H9 (cell line): ENCODE measurements at places on chromosomes 4 and X. TPM values are rescaled to one million over a fixed set of nuclear protein-coding genes. Genes with fewer than 3 reads are reported as not detected.

ZNF711 gene
- 13.5 and 14.9 TPM in 2 replicates for total RNA-seq

NDP gene
- total RNA-seq, result not detected in 2 replicates

DNA sequence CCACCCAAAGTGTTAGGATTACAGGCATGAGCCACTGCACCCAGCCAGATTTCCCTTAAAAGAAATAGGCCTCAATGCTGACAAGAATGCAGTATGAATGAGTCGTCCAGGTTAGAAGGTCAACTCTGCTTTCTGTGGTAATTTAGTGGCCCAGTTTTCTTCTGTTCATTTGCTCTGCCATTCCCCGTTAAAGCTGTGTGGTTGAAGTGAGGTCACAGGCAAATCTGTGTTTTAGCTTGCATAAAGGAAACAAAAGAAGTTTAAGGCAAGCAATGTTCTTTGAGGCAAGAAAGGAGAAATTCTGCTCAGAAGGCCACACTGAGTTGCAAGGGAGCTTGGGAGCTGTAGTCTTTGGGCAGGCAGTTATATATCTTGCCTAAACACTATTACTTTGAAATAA is 176.8 kb downstream of the LARP7 start:
- peaks cover 3% of the 10 kb centered on the region for H3K4me1 ChIP-seq
- H3K27me3 ChIP-seq, result no peaks in the 10 kb centered on the region
- DNase-seq, result no peak

DNA sequence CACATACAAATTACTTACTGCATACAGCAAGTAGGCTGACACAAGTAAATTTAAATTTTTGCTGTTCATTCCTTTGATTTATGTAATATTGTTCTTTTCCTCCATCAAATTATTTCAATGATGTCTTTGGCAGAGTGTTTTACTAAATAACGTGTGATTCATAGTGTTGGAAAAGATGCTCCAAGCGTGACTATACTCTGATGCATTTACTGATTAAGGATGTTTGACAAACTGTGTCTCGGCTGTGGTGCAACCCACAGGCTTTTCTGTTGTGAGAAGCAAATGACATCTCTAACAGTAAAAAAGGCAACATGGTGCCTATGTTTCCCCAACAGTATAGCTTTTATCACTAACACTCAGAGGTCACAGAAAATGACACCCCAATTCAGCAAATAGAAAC is 540.9 kb downstream of the PPP4R3C start:
- H3K4me1 ChIP-seq, result no peaks in the 10 kb centered on the region
- no peaks in the 10 kb centered on the region for H3K36me3 ChIP-seq
- H3K4me3 ChIP-seq, result no peak overlapping the region
- H3K27ac ChIP-seq, result no peak overlapping the region
- DNase-seq, result no peak

- H3K27me3 ChIP-seq, result no peaks in the 10 kb centered on the region
- no peak for DNase-seq
- H3K27ac ChIP-seq, result no peak overlapping the region
- H3K4me3 ChIP-seq, result no peak overlapping the region
Observed at GRCh38 chr4:54914781-54915180, 210.6 kb downstream of the KDR start.

GRCh38 chrX:8083286-8083685 is 87.8 kb downstream of the VCX2 start:
- H3K27ac ChIP-seq, result no peak overlapping the region
- no peaks in the 10 kb centered on the region for H3K27me3 ChIP-seq
- no peak overlapping the region for H3K4me3 ChIP-seq
- peaks cover 2% of the 10 kb centered on the region; the same call in 1 of the 2 replicates for H3K4me1 ChIP-seq
- H3K36me3 ChIP-seq, result no peaks in the 10 kb centered on the region
